ENCODE measurements at places on chromosomes 16 and 17.

GRCh38 chr16:47463771-47464624 is 2.9 kb downstream of the PHKB start:
- no peak for DNase-seq

DNA sequence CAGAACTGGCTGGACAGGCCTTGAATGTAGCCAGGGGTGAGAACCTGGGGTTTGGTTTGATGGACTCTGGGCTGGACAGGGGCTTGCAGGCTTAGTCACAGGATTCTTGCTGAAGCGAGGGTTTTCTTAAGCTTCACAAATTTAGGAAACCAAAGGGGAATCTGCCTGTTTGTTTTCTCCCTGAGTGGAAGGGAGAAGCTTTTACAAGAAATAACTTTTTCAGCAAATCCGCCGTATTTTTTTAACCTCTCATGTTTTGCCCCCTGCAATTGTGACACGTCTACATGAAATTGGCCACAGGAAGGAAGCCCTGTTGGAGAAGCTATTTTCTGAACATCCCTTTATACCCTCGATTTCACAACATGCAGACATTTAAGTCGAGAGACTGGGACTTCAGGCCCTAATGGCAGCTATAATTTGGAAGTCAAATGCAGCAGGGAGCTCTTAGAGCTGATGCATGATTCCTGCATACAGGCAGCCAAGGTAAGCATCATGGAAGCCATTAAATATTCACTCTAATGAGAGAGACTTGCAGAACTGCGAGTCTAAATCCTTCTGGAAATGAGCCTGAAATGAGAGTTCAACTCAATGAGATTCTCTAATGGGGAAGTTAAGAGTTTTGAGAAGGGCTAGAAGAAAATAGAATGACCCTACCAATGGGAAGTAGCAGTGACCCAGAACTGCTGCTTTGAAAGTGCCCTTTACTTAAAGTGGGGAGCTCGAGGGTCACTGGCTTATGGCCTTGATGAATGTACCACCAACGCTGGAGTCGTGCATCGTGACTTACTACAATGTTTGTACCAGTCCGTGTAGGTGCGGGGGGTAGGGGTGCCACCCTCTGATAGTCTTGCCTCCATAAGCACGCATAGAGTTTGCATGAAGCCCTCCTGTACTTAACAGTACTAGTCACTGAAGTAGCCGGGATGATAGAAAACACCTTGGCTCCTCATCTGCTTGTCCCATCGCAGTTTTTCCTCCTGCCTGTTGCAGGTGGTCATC is 45.1 kb upstream of the IRF8 start:
- DNase-seq: no peak

GRCh38 chr17:68351395-68351794 is 60.1 kb downstream of the ARSG start:
- no peak for DNase-seq

- peak; percentile 14 for DNase-seq
Measured at GRCh38 chr17:13888056-13888609, 181.2 kb upstream of the COX10 start.

DNA sequence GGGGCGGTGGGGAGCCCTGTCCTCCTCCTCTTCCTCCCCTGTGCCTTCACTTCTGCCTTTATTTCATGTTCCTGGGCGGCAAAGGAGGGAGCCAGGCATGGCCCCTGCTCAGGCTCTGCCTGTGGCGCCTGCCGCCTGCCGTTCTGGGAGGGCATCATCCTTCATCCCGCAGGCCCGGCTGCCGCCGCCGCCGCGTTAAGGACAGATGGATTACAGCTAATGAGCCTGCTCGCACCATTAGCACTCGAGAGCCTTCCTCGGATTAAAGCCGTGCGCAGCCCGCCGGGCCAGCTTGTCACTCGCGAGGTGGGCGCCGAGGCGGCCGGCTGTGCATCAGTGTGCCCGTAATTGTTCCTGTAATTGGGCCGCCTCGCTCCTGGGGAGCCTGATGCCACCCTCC is 127.7 kb upstream of the GSE1 start:
- no peak for DNase-seq

DNA sequence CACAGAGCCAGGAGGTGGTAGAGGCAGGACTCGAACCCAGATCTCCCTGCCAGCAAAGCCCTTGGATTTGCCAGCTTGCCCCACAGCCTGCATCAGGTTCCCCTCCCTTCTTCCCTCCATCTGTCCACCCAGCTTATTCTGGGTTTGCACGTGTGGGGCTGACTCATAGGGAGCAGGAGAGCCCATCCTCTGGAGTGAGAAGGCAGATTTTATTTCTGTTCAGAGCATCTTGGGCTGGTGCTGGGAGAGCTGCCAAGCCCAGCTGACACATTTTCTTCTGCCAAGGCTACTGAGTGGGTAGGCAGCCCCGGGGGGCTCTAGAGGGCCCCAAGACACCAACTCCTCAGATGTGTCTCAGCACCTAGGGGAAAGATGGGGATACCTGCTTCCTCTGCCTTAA is 106.3 kb upstream of the CRHR1 start:
- no peak for DNase-seq

DNA sequence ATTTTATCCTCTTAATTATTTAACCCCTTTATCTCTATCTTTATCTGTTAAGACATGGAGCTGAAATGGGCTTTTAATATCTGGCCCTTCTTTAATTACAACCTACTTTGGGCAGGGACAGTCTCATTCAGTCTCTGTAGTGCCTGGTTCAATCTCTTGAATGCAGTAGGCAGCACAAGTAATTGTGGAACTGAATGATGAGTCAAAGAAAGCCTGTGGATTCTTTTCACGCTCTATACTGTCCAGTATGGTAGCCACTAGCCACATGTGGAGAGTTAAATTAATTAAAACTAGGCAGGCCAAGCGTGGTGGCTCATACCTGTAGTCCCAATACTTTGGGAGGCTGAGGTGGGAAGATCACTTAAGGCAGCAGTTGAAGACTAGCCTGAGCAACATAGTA is 9.3 kb downstream of the BPTF start:
- DNase-seq: no peak

- DNase-seq: no peak
Measured at GRCh38 chr17:34275881-34276280, 5.9 kb downstream of the CCL7 start.

DNA sequence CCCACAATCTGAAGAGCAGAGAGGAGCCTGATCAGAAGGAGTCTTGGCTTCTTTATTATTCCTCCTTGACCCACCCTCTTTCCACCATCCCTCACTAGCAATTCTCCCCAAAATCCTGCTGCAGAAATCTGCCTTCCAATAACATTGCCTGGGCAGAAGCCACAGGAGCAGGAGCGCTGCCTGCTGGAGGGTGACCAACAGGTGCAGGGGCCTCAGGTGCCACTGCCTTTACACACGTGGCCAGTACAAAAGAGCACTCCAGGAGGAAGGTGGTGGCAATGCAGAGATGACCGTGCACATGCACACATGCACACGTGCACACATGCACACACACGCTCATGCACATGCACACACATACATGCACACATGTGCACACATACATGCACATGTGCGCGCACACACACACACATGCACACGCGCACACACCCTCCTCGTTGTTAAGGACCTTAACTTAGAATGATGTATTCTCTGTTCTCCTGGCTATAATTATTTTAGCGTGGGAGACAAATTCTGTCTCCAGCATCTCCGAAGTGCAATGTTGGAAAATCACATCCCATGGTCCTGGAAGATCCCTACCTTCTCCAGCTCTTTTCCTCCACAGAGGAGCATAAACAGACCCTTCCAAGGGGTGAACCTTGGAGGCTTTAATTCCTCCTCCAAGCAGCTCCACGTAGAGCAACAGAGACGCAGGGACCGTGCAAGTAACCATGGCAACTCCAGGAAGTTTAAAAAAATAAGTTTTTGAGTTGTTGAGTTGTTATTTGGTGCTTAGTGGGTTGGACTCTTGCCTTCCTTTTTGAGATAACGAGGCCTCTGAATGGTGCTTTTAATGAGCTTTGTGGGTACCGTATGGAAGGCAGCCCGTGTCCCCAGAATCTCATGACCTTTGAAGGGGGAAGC is 12.6 kb downstream of the RBFOX3 start:
- DNase-seq: no peak

- no peak for DNase-seq
Measured at GRCh38 chr17:63433746-63434591, 12.1 kb downstream of the CYB561 start.

- DNase-seq: no peak
Measured at GRCh38 chr17:49580981-49581647, 5.4 kb downstream of the NXPH3 start.

DNA sequence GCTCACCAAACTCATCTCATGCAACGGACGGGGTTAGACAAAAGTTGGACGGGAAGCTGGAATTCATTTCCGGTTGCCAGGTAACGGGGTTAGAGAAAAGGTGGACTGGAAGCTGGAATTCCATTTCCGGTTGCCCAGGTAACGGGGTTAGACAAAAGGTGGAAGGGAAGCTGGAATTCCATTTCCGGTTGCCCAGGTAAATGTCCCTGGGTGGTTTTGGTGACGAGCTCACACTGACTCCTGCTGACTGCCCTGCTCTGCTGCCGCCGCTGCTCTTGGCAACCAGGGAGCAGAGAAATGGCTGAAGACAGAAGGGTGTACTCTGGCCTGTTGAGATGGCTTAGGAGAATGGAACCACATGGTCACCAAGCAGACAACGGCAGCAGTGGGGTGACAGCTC is 170.3 kb upstream of the RPH3AL start:
- no peak for DNase-seq

- DNase-seq: no peak
Measured at GRCh38 chr16:77618951-77619350, 103.4 kb upstream of the NUDT7 start.

DNA sequence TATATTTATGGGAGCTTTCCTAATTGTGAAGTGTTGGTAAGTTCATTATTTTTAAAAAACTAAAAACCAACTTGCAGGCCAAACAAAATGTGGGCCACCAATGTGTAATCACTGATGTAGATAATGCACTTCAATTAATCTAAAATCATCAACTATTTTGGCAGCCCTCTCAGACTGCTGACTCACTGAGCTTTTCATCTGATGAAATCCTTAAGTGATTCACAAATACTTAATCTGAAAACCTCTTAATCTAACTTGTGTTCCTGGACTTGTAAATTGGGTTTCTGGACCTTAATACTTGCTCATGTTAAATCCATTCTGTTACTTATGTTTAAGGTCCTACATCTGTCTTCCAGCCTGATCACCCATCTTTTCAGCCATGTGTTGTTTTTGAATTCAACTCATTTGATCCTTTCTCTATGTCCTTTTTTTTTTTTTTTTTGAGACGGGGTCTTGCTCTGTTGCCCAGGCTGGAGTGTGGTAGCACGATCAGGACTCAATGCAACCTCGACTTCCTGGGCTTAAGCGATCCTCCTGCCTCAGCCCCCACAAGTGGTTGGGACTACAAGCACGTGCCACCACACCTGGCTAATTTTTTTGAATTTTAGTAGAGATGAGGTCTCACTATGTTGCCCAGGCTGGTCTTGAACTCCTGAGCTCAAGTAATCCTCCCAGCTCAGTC is 39.0 kb downstream of the PRKCB start:
- no peak for DNase-seq

GRCh38 chr16:86069736-86070298 is 170.9 kb downstream of the IRF8 start:
- no peak for DNase-seq

GRCh38 chr17:58452738-58453137 is 35.4 kb upstream of the RNF43 start:
- DNase-seq: no peak

DNA sequence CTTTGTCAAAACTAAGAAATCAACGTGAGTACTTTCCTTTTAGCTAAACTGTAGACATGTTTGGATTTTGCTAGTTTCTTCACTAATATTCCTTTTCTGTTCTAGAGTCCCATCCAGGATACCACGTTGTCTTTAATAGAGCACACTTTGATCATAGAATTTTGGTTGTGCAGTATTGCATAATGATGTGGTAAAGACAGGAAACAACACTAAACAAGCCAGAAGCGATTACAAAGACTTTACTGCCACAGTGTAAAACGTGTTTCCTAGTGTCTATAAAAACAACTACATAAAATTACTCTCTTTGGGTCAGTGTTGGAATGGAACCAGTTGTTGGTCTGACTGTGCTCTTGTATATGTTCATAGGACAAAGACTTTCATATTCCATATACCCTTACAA is 19.3 kb downstream of the SHISA9 start:
- DNase-seq: no peak

DNA sequence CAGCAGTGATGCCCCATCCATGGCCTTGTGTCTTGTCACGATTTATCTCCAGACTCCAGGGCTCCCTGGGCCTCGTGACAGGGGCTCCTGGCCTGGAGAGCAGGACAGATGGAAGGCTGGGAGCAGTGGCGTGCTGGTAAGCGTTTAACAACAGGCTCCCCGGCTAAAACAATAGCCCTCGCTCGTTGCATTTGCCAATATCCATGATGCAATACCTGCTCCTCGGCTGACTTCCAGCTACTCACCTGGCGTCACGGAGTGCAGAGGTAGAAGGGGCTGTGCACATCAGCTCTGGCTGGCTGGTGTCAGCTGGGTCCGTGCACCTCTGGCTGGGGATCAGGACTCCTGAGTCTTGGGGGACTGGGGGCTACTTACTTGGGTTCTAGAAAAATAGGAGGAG is 1.5 kb upstream of the BICDL2 start:
- peak; percentile 27 for DNase-seq

DNA sequence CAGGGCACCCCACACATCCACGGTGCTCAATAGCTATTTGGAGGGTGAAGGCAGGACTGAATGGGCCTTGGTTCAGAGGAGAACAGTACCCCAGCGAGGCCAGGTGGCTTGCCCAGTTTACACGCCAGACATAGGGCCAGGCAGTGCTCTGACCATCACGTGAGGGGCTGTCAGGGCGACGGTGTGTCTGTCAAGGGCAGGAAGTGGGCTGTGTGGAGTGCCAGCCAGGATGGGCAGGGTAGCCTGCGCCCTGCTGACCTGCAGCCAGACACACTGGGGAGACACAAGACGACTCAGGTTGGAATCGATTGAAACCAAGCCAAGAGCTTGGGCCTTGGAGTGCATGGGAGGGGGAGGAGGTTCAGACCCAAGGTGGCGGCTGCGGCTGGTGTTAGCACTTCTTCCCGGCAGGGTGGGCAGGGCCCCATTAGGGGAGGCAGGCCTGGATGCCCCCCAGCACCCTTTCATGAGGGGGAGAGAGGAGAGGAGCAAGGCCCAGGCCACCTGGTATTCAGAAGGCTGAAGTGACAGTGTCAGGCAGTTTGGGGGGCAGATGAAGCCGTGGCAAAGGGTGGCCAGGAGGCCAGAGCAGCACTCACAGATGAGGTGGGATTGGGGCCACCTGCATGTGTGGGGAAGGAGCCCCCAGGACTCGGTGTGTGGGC is 68.2 kb downstream of the SREBF1 start:
- no peak for DNase-seq

GRCh38 chr16:17939122-17939536 is 397.4 kb downstream of the NPIPA8 start:
- no peak for DNase-seq

Data from NCI-H1105 (cell line).